ENCODE measurements at places on chromosomes 16 and 17.

DNA sequence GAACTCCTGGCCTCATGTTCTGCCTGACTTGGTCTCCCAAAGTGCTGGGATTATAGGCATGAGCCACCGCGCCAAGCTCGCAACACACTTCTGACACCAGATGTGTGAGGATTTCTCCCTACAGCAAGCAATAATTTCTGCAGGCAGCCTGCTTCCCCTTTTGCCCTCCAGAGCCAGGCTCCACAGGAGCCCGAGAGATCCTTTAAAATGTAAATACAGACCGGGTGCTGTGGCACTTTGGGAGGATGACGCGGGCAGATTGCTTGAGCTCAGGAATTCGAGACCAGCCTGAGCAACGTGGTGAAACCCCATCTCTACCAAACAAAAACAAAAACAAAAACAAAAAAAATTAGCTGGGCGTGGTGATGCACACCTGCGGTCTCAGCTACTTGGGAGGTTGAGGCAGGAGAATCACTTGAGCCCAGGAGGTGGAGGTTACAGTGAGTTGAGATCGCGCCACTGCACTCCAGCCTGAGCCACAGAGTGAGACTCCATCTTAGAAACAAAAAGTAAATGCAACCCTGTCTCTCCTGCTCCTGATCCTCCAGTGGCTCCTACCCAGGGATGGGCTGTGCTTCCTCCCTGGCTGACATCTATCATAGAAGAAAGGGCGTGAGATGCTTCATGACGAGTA, 14.7 kb downstream of the C16orf96 start:
- no peak for DNase-seq

DNA sequence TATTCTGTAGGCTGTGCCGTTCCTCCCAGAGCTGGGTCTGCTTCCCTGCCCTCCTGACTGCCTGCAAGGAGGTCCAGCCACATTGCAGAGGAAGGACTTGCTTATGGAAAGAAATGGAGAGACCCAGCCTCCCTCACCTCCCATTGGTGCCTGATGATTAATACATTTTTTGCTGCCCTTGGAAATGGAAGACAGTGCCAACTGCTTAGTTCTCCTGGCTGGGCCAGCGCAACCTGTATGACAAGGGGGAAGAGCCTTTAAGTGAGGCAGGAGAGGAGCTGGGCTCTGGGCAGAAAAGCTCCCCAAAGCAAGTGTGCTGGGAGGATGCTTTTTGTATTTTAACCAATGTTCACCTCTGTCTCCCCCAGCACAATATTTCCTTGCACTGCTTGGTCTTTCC, 238.5 kb downstream of the SOX9 start:
- no peak for DNase-seq

GRCh38 chr16:65323655-65324237, 201.9 kb upstream of the CDH11 start:
- DNase-seq: no peak

DNA sequence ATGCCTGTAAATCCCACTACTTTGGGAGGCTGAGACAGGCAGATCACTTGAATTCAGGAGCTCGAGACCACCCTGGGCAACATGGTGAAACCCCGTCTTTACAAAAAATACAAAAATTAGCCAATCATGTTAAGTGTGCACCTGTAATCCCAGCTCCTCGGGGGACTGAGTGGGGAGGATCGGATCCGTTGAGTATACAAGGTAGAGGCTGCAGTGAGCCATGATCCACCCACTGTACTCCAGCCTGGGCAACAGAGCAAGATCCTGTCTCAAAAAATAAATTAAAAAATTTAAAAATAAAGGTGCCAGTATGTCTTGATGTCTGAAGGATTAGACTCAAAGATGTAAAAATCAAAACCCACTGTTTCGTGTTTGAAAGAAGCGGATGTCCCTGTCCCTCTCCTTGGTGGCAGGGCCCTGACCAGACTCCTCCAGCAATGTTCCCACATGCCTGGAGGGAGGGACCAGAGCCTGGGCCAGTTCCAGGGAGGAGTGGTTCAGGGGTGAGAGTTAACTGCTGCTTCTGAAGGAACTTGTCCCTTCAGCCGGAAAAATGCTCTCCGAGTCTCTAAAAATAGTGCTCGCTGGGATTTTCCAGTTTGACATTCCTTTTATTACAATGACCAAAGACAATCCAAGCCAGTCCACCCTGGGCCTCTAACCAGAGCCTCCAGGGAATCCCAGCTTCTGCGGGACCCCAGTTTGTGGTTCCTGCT, 9.4 kb upstream of the CMTM4 start:
- DNase-seq: no peak

GRCh38 chr17:44761932-44762810, 3.4 kb downstream of the ADAM11 start:
- DNase-seq: no peak

DNA sequence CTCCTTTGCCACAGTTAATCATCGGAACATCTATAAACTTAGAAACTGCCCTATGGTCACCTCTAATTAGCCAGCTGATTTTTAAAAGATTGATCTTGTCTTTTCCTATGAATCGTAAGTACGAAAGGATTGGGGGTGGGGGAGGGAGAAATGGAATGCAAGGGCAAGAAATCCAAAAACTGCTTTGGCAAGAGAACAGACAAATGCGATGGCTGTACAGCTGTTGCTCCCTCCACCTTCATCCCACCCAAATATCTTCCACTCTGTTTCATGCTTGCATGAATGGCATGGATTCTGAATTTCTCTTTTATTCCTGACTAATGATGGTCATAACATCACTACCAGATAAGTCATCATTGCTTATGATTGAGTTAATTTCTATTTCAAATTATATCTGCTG, 165.7 kb downstream of the STX8 start:
- no peak for DNase-seq

- DNase-seq: no peak
These were observed 202.3 kb downstream of the ZNF423 start for GRCh38 chr16:49653577-49653976.

DNA sequence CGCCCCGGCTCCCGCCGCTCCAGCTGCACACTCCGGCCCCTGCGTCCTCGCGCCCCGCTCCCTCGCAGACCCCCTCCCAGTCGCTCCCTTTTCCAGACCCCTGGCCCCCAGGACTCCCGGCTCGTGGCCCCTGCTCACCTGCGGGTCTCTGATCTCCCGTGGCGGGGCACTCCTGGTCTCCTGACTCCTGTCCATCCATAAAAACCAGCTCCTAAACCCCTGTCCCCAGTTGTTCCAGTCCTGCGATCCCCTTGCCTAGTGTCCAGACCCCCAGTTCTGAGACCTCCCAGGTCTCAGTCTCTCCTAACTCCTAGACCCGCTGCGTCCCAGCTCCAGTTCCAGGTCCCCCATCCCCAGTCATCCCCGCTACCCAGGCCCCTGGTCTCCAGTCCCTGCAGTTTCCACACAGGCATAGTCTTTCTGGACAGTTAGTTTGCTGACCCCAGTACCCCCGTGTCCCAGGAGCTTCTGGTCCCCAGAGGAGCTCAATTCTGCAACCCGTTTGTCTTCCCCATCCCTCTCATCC, 379 bp downstream of the SNX29 start:
- DNase-seq: no peak

DNA sequence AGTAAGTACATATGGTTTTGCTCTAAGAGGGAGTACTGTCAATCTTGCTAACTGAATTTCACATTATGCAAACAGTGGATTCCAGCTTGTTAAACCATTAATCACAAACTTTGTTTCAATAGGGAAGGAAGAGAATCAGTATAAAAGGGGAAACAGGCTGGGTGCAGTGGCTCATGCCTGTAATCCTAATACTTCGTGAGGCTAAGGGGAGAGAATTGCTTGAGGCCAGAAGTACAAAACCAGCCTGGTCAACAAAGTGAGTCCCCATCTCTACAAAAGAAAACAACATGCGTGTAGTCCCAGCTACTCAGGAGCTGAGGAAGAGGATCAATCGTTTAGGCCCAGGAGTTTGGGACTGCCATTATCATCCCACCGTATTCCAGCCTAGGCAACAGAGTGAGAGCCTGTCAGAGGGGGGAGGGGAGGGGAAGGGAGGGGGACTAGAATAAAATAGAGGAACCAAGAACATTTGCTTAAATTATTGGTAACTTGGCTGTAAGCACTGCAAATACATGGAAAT, 65.7 kb downstream of the FBXL20 start:
- no peak for DNase-seq

- DNase-seq: no peak
These were observed 98.2 kb downstream of the AXIN2 start for GRCh38 chr17:65463242-65463641.

- DNase-seq: no peak
These were observed 13.9 kb upstream of the CLEC18C start for GRCh38 chr16:70159355-70160348.

- no peak for DNase-seq
These were observed 301.9 kb downstream of the SOX9 start for GRCh38 chr17:72422505-72423285.

DNA sequence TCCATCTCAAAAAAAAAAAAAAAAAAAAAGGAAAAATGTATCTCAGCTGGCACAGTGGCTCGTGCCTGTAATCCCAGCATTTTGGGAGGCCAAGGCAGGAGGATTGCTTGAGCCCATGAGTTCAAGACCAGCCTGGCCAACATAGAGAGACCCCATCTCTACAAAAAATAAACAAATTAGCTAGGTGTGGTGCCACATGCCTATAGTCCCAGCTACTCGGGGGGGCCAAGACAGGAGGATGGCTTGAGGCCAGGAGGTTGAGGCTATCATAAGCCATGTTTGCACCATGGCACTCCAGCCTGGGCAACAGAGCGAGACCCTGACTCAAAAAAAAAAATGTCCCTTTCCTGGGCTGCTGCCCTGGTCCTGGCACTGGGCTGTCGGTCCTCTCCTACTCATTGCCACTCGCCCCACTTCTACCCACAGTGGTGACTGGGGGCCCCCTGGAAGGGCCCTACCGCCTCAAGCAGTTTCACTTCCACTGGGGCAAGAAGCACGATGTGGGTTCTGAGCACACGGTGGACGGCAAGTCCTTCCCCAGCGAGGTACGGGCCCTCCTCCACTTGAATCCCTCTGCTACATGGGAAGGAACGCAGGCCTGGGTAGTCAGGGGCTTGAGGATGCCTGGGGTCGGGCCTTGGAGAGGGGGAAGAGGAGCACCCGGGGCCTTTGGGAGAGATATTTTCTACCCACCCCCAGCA, 6.1 kb downstream of the CA7 start:
- no peak for DNase-seq

- no peak for DNase-seq
These were observed 3.1 kb downstream of the ITGB4 start for GRCh38 chr17:75724016-75725003.

- peak; percentile 9 for DNase-seq
These were observed 333 bp upstream of the NOG start for GRCh38 chr17:56593086-56593645.

DNA sequence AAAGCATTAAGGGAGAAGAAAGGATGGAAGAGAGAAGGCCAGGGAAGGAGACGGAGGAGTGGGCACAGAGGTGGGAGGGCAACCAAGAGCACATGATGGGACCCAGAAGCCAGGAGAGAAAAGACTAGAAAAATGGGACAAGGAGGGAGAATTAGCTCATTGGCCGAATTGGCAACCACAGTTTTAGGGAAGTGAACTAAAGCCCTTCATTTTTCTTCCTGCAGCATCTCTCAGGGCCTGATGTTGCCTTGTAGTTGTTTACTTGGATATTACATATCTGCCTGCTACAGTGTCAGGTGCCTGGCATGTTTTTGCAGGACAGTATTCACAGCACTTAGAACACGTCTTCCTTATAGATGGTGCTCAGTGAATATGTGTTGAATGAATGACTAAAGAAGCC, 19.0 kb downstream of the EMP2 start:
- no peak for DNase-seq

DNA sequence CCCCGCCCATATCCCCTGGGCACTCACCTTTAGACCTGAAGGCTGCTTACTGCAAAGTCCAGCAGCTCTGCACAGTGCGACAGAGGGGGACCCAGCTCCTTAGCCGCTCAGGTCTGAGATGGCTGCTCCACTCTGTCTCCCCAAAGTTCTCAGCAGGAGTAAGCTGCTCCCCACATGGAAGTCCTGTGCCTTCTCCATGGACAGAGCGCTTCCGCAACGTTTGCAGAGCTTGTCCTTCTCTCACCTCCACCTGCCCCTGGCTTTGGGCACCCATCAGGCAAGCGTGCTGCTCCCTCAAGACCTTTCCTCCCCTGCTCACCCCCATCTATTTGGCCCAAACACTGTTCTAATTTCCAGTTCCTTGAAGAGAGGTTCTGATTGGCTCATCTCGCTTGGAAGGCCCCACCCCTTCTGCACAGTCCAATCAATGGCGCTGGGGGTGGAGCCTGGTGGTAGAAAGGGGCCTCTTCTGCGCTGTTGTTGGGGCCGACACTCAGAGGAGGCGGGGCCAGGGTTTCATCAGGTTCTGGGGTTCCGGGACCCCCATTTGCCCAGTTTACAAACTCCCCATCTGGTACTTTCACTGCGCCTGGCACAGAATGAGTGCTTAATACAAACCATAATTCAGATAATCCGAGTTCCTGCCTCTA, 137.2 kb downstream of the CYLD start:
- no peak for DNase-seq

- DNase-seq: no peak
These were observed 944.5 kb upstream of the SOX9 start for GRCh38 chr17:71176331-71176730.
